Subcutaneous adipose tissue (tissue), 4 donors: ENCODE measurements at places on chromosomes 1 and 21. TPM values are rescaled to one million over a fixed set of nuclear protein-coding genes. Genes with fewer than 3 reads are reported as not detected.

Gene CFAP107
- total RNA-seq = not detected

Gene NPL
- total RNA-seq = 16.2 TPM

Gene PGBD5
- total RNA-seq = under 0.01 TPM

Gene NPPA
- not detected for total RNA-seq

Gene FCRL4
- total RNA-seq = not detected

Gene FASLG
- not detected for total RNA-seq

Gene MEGF6
- total RNA-seq = 24.1 TPM

Gene LRRC38
- not detected for total RNA-seq

Gene NBPF11
- total RNA-seq = 18.8 TPM

Gene PROK1
- total RNA-seq = 25.8 TPM

Gene HSD3B2
- not detected for total RNA-seq

Gene HENMT1
- 8.7 TPM for total RNA-seq

Gene DNAI4
- 5.3 TPM for total RNA-seq

Gene WNT4
- under 0.01 TPM for total RNA-seq

Gene LRRN2
- total RNA-seq = 0.17 TPM

Gene EXO1
- total RNA-seq = 0.88 TPM

Gene NGF
- 2.3 TPM for total RNA-seq

Gene CELF3
- total RNA-seq = not detected

Gene HSPA6
- 10.2 TPM for total RNA-seq

Gene TAF1A
- 8.9 TPM for total RNA-seq

Gene TNFSF18
- total RNA-seq = 0.17 TPM

Gene CD48
- 77.7 TPM for total RNA-seq

Gene BCAR3
- 27.0 TPM for total RNA-seq

Gene OR2AK2
- total RNA-seq = not detected

Gene CCDC181
- total RNA-seq = not detected

Gene LCE1C
- total RNA-seq = not detected

Gene SPATA45
- total RNA-seq = not detected

Gene SPRR2E
- total RNA-seq = not detected

Gene BACE2
- 34.4 TPM for total RNA-seq

Gene TRIM17
- not detected for total RNA-seq

Gene AGTRAP
- 82.3 TPM for total RNA-seq

Gene PKLR
- total RNA-seq = not detected

Gene DNAH14
- total RNA-seq = 14.1 TPM

Gene SPOCD1
- total RNA-seq = 2.6 TPM

Gene CR1L
- not detected for total RNA-seq

Gene NPHS2
- total RNA-seq = not detected

Gene SLC5A3
- total RNA-seq = 32.8 TPM

Gene C1orf53
- total RNA-seq = 3.7 TPM

Gene PTGER3
- 150 TPM for total RNA-seq

Gene HSD3B1
- total RNA-seq = not detected

Gene JAM2
- total RNA-seq = 4.4 TPM

Gene PDE9A
- 3.1 TPM for total RNA-seq

Gene BCL2L15
- 0.16 TPM for total RNA-seq

Gene NUAK2
- total RNA-seq = 0.16 TPM

Gene SLC19A2
- 37.9 TPM for total RNA-seq

Gene ARHGEF10L
- total RNA-seq = 19.1 TPM

Gene UTP25
- total RNA-seq = 5.3 TPM
